ENCODE measurements at places on chromosomes 2 and 18.

- DNase-seq = no peak
These were observed 52.3 kb upstream of the ZNF516 start for GRCh38 chr18:76547296-76547695.

DNA sequence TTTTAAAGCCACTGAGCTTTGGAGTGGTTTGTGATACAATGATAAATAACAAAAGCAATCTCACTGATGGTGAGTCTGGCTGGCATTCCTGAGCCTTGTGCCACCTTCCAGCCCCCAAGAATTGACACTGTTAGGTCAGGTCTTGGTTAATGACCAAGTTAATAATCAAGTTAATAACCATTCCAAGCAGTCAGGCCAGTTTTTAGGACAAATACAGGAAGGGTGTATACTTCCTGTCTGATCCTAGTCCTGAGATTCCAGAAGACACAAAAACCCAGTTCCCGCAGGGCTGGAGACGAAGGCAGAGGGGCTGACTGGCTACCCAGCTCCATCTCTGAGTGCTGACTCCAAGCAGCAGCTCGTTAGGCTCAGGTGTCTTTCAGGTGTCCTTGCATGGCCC is 74.6 kb upstream of the LAPTM4A start:
- no peak for DNase-seq

DNA sequence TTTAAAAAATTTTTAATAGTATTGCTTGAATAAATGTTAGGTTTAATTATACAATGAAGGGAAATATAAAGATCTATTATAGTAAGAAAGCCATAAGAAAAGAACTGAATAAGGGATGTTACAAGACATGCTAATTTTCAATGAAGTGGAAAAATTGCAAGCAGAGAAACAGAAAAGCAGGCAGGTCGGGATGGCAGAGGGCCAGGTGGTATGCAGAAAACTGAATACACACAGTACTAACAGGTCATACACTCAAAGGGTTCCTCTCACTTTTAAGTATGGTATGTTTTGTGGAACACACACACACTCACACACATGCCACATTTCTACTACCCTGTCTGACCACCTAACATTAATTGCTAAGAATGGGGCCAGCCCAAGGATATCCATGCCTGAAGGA is 76.7 kb upstream of the DTNA start:
- DNase-seq = no peak

DNA sequence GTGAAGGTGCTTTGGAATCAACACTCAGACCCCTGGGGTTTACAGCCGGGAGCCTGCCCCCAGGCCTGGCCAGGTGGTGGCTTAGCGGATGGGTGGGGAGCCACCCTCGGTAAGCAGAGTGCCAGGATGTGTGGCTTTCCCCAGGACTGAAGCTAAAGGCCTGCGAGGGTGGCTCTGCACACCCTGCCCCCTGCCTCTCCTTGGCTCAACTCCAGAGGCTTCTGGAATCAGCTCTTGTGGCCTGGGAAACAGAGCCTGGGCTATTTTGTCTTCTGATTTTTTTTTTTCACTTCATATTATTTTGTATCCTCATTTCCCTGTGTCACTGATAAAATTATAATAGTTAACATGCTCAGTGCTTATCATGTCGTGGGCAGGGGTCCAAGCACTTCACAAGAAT is 79.8 kb downstream of the RHOB start:
- no peak for DNase-seq

- no peak for DNase-seq
These were observed 308.5 kb downstream of the IRS1 start for GRCh38 chr2:226491112-226491511.

- no peak for DNase-seq
These were observed 325.6 kb upstream of the TRIB2 start for GRCh38 chr2:12391116-12391515.

DNA sequence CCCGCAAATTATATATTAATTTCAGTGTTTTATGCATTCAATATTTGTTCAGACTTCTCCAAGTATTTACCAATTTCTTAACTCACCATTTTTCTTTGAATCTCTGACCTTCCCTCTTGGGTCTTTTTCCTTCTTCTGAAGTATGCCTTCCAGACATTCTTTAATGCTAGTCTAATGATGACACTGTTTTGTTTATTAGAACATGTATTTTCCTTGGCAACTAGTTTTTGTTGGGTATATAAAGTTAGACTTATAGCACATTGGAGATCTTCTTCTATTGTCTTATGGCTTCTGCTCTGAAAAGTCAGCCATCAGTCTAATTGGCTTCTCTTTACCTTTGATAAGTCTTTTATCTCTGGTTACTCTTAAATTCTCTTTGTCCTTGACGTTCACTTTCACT is 423.2 kb upstream of the NRP2 start:
- no peak for DNase-seq

GRCh38 chr2:159976527-159977160 is 85.8 kb downstream of the PLA2R1 start:
- DNase-seq = no peak

- DNase-seq = no peak
These were observed 223.3 kb downstream of the CNTNAP5 start for GRCh38 chr2:124248386-124248785.

- DNase-seq = no peak
These were observed 20.9 kb upstream of the CLASP1 start for GRCh38 chr2:121670181-121670580.

DNA sequence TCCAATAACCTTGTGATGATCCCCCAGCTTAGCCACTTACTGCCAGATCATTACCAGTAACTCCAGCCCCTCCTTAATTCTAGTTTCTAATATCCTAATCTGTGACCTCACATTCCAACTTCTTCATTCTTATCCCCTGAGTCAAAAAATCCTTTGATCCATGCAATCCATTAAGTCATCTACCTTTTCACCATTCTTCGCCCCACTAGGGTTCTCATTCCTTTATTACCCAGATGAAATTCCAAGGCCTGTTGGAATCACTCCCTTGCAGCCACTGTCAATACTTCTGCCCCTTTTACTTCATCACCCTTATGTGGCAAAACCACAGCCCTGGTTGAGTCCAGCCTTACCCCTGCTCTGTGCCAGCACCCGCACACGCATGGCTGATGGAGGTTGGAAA is 20.3 kb upstream of the IL36G start:
- DNase-seq = no peak

- no peak for DNase-seq
These were observed 135.5 kb upstream of the FANCL start for GRCh38 chr2:58376592-58376991.

- DNase-seq = no peak
These were observed 20.6 kb downstream of the EVA1A start for GRCh38 chr2:75539955-75540716.

DNA sequence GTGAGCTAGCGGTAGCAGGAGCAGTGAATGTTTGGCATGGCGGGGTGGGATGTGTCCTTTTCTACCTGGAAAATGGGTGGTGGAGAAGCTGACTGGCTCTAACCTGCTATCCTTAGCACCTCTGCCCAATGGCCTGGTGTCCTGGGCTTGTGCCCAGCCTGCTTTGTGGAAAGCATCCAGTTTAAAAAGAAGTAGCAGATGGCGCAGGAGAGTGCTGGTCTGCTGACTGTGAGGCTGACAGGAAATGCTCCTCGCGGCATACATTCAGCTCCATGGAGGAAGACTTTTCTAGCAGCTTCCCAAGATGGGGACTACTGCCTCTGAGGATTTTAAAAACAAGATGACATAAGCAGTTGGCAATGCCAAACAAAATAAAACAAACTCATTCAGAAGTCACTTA is 56.2 kb upstream of the LYPD6B start:
- DNase-seq = no peak

DNA sequence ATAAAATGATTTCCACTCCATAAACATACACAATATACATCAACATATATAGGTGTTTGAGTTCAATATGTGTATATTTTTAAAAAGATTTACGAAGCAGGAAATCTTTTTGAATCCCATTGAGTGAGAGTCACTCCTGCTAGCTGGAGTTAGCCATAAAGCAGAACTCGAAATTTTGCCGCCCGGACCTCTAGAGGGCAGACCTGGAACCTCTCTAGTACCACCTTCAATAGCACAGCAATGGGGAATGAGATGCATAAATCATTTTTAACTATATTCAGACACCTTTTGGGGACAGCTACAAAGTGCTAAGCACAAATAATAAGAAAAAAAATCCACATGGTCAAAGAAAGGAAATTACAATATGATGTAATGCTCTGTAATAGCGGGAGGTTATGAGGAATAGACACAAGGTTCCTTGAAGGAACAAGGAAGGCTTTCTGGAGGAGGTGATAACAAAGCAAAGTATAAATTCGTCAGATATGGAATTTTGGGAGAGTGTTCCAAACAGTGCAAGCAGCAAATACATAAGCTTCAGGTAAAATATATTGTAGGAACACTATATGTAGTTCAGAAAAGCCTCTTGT is 533.4 kb downstream of the ERBB4 start:
- DNase-seq = no peak

DNA sequence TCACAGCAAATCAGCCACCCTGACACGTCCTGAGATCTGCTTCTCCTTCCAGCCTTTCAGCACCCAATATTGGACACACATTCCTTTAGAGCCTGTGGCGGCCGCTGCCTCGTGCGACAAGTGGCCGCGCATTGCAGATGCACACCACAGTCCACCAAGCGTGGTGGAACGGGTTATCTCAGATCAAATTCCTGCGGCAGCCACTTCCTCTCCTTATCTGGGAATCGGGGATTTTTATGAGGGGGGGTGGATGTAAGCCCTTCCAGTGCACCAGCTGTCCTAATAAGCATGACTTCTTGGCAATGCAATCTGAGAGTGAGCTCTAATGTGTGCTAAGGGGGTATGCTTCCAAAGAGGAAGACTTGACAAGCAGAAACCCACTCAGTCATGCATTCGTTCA is 18.3 kb upstream of the BMP10 start:
- DNase-seq = no peak

- DNase-seq = no peak
These were observed 312.1 kb upstream of the MYT1L start for GRCh38 chr2:2642906-2643890.

DNA sequence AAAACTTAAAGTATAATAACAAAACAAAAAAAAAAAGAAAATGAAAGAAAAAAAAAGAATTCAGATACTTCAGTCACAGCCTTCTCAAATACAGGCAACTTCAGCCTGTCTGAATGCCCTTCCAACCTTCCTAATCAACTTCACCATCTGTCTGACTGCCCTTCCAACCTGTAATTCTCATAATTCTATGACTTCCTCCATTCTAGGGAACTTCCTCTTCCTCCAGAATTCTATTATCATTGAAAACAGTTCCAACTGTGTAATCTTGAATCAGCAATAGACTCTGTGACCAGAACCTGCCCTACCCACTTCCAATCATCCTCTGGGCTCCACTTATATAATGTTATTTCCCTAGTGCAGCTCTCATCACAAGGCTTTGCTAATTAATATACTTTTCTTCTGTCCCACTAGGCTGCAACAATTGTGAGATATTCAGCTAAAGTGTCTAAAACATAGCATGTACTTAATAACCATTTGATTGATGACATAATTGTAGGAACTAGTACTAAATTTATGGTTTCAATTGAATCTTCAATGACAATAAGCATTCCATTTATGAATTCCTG is 127.3 kb downstream of the UPP2 start:
- no peak for DNase-seq

GRCh38 chr2:241189856-241190201 is 1.4 kb downstream of the ANO7 start:
- DNase-seq = no peak

DNA sequence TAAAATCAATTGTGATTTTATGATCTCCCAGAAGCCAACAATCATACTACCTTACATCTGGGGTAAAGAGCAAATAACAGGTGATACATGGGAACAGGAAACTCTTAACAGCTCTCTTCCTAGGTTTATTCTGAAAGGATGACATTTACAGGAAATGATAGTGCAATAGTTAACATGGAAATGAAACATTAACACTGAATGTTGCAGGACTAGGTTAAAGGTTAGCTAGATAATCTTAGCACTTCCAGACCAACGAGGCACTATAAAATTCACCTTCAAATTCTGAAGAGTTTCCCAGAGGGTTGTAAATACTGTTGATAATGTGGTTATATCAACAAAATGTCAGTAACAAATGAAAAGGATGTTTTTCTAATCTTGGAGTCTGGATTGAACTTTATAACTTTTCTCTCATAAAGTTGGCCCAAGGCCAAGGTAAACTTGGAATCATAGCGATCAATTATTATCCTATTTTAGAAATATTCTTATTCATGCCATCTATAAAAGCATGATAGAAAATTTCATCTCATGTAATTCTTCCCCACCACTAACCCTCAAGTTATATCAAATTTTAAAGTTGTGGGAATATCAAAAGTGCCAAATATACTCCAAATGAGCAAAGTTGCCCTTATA is 32.9 kb upstream of the GCG start:
- no peak for DNase-seq

DNA sequence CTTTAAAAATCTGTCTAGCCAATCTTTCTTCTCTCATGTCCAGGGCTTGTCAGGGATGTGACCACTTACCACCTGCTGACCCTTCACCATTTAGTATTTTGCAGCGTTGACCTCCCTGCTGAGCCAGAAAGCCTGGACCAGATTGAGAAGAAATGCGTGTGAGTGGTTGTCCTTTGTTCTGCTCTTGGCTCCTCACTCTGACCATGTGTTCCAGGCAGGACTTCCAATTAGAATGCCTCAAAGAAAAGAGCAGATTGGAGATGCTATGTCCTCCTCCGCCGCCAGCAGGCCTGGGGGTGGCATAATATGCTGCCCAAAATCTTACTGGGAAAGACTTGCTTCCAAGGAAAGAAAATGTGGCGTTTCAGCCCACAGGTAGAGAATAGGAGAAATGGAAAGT is 894.1 kb downstream of the SLC4A3 start:
- no peak for DNase-seq

- DNase-seq = no peak
These were observed 64.5 kb downstream of the ATP9B start for GRCh38 chr18:79133724-79134123.

- DNase-seq = no peak
These were observed 2.1 kb downstream of the GULP1 start for GRCh38 chr2:188293601-188294351.

DNA sequence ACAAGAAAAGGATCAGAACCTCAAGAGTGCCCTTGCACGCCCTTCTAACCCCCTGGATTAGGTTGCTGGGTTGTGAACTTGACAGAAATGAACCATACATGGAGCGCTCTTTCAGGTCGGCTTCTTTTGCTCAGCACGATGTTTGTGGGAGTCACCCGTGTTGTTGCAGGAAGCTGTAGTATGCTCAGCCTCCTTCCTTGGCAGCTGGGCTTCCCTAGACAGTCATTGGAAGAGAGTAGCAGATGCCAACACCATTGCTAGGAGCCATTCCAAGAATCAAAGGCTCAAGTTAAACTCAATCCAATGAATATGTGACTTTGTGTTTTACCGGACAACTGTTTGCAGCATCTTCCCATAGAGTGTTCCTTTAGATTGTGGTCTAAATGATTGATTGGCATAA is 47.0 kb downstream of the RAB12 start:
- no peak for DNase-seq

DNA sequence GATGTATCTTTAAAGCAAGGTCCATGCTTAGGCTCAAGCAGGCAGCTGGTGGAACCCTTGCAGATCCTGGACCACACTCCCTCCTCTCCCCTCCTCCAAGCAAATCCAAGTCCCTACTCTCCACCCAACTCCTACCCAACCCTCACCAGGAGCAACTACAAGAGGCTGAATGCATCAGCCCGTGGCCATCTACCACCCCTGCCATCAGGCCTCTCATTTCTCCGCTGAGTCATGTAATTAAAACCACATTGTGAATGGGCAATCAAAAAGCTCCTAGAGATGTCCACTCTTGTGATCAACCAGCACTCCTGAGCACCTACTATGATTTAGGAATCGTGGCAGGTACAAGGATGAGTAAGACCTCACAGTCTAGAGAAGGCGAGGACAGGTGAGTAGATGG is 142.2 kb upstream of the CAPN13 start:
- no peak for DNase-seq

- DNase-seq = no peak
These were observed 288.8 kb upstream of the SIX3 start for GRCh38 chr2:44652701-44653100.
